ENCODE measurements at places on chromosomes 3 and 15.

GRCh38 chr15:99321468-99321867, 70.2 kb downstream of the LRRC28 start:
- no peak for DNase-seq

GRCh38 chr3:150335631-150336030, 72.5 kb upstream of the TSC22D2 start:
- DNase-seq = no peak

GRCh38 chr3:30496066-30496966, 110.1 kb upstream of the TGFBR2 start:
- DNase-seq = no peak

GRCh38 chr15:41999290-42000285, 21.3 kb downstream of the PLA2G4E start:
- peak; percentile 62 for DNase-seq

GRCh38 chr15:42279234-42279723, 6.0 kb upstream of the TMEM87A start:
- DNase-seq = no peak

DNA sequence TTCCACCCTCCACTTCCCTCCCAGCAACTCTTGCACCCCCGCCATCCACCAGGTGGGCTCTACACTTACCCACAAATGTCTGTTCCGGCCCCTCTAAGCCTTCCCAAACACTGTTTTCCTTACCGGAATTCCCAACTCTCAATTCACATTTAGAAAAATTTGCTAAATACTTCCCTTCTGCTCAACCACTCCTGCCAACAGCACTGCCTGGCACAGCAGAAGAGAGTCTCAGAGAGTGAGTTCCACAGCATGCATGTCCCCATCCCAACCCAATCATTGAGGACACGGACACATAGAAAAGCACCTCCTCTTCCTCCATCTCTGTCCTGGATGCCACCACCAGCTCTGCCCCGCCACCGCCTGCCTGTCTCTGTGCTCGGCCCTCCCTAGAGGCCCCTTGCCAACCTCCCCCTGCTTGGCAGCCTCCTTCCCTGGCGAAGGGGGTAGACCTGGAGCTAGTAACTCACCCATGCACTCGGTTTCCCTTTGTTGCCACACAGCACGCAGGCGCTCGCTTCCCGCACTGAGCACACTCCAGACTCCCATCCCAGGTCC, 66.2 kb upstream of the SLC6A1 start:
- no peak for DNase-seq

- DNase-seq = no peak
Measured at GRCh38 chr3:33037471-33037870, 59.5 kb downstream of the GLB1 start.

DNA sequence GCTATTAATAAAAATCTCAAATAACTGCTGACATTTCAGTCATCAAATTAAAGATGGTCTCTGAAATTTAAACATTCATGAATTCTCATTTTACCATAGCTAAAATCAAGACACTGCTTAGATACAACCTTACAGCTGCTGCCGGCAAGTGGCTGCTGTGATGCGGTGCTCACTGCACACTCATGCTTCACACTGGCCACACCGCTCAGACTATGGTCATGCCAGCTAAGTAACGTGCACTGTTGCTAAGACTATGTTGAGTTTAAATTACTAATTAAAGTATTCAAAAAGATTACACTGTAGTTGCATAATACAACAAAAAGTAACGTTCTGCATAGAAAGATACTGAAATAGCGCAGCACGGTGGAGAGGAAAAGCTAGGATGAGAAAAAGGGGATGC, 12.1 kb downstream of the ATP13A3 start:
- DNase-seq = no peak

DNA sequence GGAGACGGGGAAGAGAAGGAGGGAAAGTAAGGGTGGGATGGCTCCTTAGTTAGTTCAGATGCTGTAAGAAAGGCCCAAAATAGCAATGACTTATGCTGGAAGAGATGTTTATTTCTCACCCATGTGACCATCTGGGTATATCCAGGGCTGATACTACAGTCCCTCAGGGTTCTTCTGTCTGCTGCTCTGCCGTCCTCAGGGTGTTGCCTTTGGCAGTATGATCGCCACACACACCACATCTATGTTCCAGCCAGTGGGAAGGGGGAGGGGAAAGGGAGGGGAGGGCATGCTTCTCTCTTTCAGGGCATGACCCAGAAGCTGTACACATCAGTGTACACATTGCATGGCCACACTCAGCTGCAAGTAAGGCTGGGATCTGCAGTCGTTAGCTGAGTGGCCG, 10.2 kb downstream of the CD276 start:
- DNase-seq = no peak

DNA sequence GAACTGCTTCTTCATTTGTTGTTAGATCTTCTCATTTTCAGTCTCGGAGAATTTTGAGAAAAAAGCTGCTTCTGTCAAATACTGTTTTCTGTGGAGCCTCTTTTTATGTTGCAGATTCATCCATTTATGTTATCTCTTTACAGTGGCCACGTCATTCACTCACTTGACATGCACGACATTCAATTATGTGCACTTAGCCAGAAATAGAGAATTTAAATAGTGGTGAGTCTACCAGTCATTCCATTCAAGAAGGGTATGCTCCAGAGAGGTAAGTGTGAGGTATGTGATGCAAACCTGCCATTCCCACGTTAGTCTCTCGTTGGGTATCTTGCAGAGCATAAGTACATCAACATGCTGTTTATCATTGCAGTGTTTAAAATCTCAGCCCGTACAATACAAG, 9.8 kb downstream of the ARPP19 start:
- no peak for DNase-seq

- DNase-seq = no peak
Measured at GRCh38 chr3:24802614-24803013, 308.0 kb upstream of the THRB start.

GRCh38 chr15:33021806-33022389, 172.6 kb downstream of the FMN1 start:
- peak; percentile 38 for DNase-seq

DNA sequence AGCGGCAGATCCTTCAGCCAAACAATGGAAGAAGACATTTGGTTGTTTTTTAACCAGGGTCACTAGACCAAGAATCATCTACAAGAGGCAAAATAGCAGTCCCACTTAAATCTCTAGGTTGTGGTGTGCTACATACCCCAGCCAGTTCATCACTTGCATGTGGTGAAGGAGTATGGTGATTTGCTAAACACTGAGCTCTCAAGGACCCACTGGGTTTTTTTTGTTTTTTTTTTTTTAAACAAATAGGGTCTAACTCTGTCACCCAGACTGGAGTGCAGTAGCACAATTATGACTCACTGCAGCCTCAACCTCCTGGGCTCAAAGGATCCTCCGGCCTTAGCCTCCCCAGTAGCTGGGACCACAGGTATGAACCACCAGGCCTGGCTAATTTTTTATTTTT, 508.0 kb downstream of the FOXP1 start:
- no peak for DNase-seq

DNA sequence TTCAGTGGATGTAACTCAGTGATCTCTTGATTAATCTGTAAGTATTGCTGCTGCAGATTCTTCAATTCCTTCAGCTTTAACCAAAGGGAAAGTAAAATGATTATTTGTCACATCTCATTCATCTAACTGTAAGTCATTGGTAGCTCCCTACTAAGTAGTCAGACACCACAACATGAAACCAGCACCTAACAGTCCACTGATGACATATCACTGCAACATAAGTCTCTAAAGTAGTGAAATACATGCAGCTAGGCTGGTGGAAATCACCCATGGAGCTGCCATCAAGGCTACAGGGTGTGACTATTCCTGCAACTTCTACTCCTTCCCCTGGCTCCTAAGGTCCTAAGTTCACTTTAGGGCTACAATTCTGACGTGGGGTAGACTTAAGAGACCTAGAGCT, 21.1 kb upstream of the HCLS1 start:
- DNase-seq = no peak

DNA sequence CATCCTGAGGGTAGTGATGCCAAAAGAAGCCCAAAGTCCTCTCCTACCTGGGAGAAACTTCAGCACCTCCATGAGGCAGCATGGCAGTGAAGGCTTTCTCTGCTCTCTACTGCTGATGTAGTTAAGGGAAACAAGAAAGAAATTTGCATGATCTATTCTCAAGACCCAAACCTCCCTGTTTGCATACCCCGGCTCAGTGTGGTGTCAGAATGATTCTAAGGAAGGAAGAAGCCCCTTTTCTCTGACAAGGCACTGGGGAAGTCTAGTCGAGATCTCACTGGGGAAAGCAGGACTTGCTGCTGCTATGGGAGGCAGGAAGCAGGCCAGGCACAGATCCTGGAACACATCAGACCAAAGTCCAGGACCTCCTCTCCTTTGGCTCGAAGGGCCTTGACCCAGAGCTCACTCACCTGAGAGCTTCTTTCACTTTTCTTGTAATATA, 89.4 kb upstream of the ICE2 start:
- DNase-seq = peak; percentile 17

DNA sequence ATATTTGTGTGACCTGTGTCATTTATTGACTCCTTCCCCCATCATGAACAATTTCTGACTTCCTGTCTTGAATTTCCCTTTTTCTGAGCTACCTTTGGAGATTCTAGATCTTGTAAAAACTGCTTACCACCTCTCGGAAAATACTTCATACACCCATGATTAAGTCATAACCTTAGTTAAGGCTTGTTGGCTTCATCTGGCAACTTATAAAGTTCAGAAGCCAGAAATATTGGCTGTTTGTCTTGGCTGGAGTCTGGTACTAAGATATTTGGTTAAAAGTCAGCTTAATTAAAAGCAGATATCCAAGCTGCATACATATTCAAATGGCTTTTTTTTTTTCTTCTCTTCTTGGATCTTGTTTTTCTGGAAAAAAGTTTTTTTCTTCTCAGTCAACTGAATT, 37.3 kb upstream of the B3GALNT1 start:
- DNase-seq = no peak

DNA sequence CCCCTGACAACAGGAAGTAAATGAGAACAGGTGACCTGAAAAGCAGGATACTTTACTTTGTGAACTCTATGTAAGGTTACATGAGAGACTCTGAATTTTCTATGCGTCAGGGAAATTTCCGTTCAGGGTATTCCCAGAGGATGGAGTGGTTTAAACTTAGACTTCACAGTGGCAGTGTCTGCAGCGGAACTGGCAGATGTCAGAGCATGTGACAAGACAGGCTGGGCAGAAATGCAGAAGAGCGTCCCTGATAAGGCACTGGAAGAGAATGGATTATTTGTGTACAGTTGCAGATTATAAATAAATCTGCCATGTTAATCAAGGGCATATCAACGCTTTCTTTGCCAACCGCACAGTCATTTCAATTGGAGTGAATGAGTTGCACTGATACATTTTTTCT, 598.4 kb upstream of the ZNF717 start:
- DNase-seq = no peak

- no peak for DNase-seq
Measured at GRCh38 chr3:179825527-179826246, 172.8 kb downstream of the USP13 start.

GRCh38 chr3:32450992-32451659, 51.5 kb downstream of the CMTM6 start:
- no peak for DNase-seq

DNA sequence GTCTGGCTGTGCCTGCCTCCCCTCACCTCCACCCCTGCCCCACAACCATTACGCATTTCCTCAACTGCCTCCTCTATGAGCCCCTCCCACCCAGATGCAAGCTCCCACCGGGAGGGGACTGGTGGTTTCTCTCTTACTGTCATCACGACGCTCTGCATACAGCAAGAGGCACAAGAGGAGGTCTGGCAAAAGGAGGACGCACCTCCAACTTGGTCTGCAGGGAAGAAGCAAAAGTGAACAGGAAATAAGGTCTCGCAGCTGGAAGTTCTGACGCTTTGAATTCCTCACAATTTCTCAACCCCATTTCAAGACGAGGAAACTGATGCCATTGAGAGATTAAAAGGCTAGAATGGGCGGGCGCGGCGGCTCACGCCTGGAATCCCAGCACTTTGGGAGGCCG, 42.3 kb upstream of the MUC4 start:
- DNase-seq = no peak

GRCh38 chr3:55157731-55158130, 229.9 kb upstream of the LRTM1 start:
- no peak for DNase-seq

DNA sequence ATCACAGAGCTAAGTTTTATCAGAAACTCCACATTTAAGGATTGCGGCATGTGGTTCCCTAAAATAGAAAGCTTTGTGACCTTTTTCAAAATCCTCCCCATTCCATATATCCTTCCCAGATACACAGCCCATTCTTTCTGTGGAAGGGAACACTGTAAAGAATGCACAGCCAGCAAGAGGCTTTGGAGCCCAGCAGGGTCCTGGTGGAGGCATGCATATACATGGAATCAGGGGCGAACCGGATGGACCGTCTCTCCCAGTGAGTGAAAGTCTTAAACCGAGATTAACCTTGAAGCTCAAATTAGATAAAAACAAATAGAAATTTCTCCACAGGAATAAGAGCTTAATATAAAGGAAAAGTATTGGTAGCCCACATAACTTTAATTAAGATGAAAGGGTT, 436.2 kb upstream of the MDFIC2 start:
- no peak for DNase-seq

GRCh38 chr3:131744765-131745164, 242.0 kb upstream of the MRPL3 start:
- no peak for DNase-seq

DNA sequence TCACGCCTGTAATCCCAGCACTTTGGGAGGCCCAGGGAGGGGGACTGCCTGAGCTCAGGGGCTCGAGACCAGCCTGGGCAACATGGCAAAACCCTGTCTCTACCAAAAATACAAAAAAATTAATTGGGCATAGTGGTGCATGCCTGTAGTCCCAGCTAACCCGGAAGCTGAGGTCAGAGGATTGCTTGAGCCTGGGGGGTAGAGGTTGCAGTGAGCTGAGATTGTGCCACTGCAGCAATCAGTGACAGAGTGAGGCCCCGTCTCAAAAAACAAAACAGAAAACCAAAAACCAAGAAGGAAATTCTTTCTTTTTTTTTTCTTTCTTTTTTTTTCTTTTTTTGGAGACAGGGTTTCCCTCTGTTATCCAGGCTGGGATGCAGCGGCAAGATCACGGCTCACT, 3.5 kb downstream of the SPATA12 start:
- no peak for DNase-seq

Data from NCI-H526 treated with DMSO at 0.1 percent for 48 hours (cell line).